CD4-positive, alpha-beta memory T cell (primary cell): ENCODE measurements at places on chromosomes 6 and 20.

GRCh38 chr6:150717419-150717818 lies 117.7 kb downstream of the PLEKHG1 start:
- DNase-seq: no peak

DNA sequence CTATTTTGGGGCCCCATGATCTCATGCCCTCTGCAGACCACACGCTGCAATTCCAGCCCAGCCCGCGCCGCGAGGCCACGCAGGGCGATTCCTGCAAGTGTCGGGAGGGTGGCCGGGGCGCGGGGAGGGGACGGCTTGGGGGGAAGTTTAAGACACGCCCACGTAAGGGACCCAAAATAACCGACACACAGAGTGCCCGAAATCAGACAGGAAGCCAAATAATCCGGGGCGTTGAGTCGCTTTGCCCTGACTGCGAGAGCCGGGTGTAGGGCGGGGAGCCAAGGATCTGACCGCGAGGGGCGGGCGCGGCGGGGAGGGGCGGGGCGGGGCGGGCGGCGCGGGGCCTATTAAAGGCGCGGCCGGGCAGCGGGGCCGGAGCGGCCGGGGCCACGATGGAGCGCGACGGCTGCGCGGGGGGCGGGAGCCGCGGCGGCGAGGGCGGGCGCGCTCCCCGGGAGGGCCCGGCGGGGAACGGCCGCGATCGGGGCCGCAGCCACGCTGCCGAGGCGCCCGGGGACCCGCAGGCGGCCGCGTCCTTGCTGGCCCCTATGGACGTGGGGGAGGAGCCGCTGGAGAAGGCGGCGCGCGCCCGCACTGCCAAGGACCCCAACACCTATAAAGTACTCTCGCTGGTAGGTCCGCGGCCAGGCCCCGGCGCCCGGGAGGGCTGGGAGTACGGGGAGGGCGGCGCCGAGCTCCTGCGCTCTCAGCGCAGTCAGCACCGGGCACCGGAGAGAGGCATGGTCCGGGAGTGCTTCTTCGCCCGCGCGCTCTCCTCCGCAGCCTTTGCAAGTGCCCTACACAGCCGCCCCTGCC lies at the start of gene ENPP1:
Gene ENPP1 (plus strand): TSS at position 377 of the 816 bp plus-strand sequence. CDS start 16 bp downstream, at position 393.
- peak; percentile 69 for DNase-seq

DNA sequence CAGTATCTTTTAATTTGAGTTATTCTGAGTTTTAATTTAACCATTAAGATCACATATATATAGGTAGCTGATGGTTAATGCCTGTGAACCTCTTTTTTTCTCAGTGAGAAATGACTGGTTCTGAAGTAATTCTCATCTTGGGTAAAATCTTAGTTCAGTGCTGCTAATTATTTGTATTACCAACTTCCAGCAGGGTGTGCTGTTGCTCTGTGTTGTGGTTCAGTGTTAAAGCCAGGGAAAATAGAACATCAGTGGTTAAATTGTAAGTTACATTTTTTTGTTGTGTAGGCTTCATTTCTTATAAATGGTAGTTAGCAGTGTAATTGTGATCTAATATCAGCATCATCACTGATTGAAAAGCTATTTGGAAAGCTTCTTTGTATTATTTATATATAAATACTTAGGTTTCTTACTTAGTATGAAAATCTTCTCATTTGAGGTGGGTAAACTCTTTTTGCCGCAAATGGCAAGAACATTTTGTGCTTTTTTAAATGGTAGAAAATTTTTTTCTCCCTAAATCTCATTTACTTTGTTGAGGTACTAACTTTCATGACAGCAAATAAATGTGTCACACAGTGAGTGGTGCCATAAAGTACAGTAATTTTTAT lies 43.7 kb downstream of the CDC5L start:
- peak; percentile 33 for DNase-seq

DNA sequence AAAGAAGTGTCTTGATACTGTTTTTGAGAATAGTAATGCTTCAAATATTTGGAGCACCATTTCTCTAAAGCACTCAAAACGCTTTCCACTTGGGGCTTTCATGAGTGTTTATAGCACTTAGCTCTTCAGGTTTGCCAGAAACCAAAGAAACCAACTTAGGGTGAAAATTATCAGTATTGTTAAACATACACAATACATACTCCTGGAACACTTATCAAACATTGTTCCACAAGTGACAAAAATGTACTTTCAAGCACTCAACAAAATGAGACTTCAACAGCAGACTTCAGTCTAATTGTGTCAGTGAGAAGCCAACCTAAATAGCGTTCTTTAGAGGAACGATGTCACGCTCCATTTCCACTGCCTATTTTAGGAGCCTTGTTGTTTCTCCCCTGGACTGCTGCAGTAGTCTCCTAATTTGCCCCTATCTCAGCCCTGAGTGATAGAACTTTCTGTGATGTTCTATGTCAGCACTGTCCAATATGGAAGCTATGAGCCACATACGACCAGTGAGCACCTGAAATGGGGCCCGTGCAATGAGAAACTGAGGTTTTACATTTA lies 461.3 kb downstream of the KIF16B start:
- DNase-seq: no peak

DNA sequence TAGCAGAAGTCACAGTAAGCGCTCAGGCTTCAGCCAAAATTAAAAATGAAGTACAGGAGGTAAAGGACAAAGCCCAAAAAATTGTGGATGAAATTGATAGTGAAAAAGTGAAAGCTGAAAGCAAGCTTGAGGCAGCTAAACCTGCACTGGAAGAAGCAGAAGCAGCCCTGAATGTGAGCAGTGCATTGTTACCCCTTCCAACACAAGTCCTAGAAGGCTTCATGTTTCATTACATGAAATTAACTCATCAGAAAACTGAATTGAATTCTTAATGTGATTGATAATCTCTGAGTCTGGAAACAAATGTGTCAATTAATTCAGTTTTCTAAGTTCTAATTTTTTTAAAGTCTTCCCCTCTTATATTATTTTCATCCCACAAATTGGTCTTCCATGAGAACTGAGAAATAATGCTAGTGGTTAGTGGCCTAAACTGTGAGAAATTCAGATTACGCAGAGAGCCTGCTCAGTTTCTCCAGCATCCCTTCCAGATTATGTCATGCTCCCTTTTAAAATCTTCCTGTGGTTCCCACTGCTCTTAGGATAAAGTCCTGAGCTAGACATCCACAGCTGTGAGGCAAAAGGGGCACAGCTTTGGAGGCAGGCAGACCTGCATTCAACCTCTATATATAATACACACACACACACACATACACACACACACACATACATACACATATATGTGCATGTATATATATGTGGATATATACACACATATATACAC lies 133.2 kb upstream of the GLP1R start:
- DNase-seq: no peak

GRCh38 chr6:166395778-166396177 lies 13.0 kb upstream of the MPC1 start:
- DNase-seq: no peak
